ENCODE measurements at places on chromosomes 2 and 18. TPM values are rescaled to one million over a fixed set of nuclear protein-coding genes. Genes with fewer than 3 reads are reported as not detected.

- no peak for DNase-seq
Measured at GRCh38 chr18:69882965-69883668, 64.6 kb downstream of the CD226 start.

GRCh38 chr18:36808681-36809080 is 20.1 kb downstream of the TPGS2 start:
- DNase-seq: no peak

- DNase-seq: no peak
Measured at GRCh38 chr2:23301136-23301535, 83.8 kb upstream of the KLHL29 start.

GRCh38 chr2:164458792-164459191 is 162.5 kb downstream of the GRB14 start:
- DNase-seq: no peak

DNA sequence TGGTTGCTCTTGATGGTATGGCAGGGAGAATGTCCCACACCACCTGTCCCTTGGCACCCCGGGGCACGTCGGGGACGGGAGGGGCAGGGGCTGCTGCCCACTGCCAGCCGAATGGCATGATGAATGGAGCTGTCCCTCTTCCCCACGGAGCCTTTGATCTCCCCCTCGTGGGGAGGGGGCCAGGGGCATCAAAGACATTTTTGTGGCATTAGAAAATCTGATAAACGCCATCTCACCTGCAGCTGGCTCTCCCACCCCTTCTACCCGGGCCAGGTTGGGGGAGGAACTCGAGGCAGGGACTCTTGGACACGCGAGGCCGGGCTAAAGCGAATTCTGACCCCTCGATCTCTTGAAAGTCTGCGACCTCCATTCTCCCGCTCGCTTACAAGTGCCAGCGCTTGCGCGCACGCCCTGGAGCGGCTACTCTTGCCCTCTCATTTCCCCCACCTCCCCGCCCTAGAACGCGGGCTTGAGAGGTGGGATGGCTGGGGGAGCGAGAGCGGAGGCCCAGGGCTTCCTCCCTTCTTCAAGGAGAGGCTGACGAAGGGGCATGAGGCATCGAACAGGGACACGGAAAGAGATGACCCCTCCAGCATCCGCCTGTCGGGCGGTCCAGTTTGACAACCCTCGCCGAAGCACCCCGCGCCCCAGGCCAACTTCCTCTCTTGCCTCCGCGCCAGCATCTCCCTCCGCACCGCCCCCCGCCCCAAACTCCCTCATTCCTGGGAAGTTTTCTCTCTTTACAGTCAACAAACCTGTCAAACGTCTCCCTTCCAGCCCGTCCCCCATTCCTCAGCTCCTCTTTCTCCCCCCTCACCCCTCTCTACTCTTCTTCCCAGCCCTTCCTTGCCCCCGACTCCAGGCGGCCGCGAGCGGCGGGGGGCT is 692 bp upstream of the WNT6 start:
- no peak for DNase-seq

GRCh38 chr2:239252393-239252792 is 148.4 kb downstream of the HDAC4 start:
- no peak for DNase-seq

ACVR1C gene
- total RNA-seq: 41.4 TPM

SULT1C2 gene
- total RNA-seq: not detected

Measured in breast epithelium (tissue), 4 donors.